IMR-90 (cell line): ENCODE measurements at places on chromosomes 4 and X. TPM values are rescaled to one million over a fixed set of nuclear protein-coding genes. Genes with fewer than 3 reads are reported as not detected.

JCHAIN gene
- 0.72 and 0.83 TPM in 2 replicates for total RNA-seq

SSX1 gene
- not detected in 2 replicates for total RNA-seq

NONO gene
- 444 and 609 TPM in 2 replicates for total RNA-seq

GAGE12E gene
- not detected in 2 replicates for total RNA-seq

RNF175 gene
- total RNA-seq: not detected in 2 replicates

RAB9B gene
- total RNA-seq: 0.90 and 1.1 TPM in 2 replicates

FUNDC2 gene
- 35.0 and 42.5 TPM in 2 replicates for total RNA-seq

HGFAC gene
- total RNA-seq: not detected in 2 replicates

HMGN5 gene
- 0.72 and 0.83 TPM in 2 replicates for total RNA-seq

F9 gene
- total RNA-seq: not detected in 2 replicates

ANAPC10 gene
- 22.4 and 25.8 TPM in 2 replicates for total RNA-seq

PCDH19 gene
- total RNA-seq: not detected in 2 replicates

XAGE1A gene
- total RNA-seq: not detected in 2 replicates

SLC4A4 gene
- total RNA-seq: 16.8 and 23.9 TPM in 2 replicates

FGD1 gene
- total RNA-seq: 2.0 and 2.5 TPM in 2 replicates

MAB21L2 gene
- total RNA-seq: 11.7 and 12.0 TPM in 2 replicates

PDCL2 gene
- total RNA-seq: not detected in 2 replicates

MGAT4D gene
- not detected in 2 replicates for total RNA-seq

CT83 gene
- total RNA-seq: not detected in 2 replicates

S100P gene
- not detected in 2 replicates for total RNA-seq

CXCL3 gene
- 0.18 TPM in 1 of 2 replicates, not detected in the other for total RNA-seq

CTAG1B gene
- not detected in 2 replicates for total RNA-seq
